ENCODE measurements at places on chromosomes 2 and 18. TPM values are rescaled to one million over a fixed set of nuclear protein-coding genes. Genes with fewer than 3 reads are reported as not detected.

- DNase-seq = no peak
- peaks cover 2% of the 10 kb centered on the region for H3K27me3 ChIP-seq
- no peak overlapping the region for H3K4me3 ChIP-seq
- H3K27ac ChIP-seq = no peak overlapping the region
- H3K36me3 ChIP-seq = no peaks in the 10 kb centered on the region
Observed at GRCh38 chr2:204842661-204843485, 297.6 kb downstream of the PARD3B start.

DNA sequence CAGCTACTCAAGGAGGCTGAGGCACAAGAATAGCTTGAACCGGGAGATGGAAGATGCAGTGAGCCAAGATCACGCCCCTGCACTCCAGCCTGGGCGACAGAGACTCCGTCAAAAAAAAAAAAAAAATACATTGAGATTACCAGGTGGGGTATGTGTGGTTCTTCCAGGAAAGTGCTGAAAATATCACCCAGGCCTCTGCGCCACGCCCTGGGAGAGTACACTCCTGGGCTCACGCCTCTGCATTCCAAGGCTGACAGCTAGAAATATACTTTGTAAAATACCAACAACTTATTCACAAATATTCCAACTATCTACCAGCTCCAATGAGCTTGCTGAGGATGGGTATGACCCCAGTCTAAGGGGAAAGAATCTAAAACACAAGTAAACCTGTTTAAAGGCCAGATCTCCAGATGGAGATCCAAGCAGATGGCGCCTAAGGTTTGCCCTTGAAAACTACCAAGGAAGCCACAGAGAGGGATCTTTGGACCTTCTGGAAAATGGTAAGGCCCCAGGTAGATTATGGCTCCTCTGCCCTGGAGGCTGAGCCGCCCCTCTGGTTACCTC is 21.6 kb upstream of the B3GNT7 start:
- no peaks in the 10 kb centered on the region for H3K36me3 ChIP-seq
- H3K4me1 ChIP-seq = no peaks in the 10 kb centered on the region
- H3K27ac ChIP-seq = no peak overlapping the region
- H3K27me3 ChIP-seq = no peaks in the 10 kb centered on the region
- DNase-seq = no peak

DNA sequence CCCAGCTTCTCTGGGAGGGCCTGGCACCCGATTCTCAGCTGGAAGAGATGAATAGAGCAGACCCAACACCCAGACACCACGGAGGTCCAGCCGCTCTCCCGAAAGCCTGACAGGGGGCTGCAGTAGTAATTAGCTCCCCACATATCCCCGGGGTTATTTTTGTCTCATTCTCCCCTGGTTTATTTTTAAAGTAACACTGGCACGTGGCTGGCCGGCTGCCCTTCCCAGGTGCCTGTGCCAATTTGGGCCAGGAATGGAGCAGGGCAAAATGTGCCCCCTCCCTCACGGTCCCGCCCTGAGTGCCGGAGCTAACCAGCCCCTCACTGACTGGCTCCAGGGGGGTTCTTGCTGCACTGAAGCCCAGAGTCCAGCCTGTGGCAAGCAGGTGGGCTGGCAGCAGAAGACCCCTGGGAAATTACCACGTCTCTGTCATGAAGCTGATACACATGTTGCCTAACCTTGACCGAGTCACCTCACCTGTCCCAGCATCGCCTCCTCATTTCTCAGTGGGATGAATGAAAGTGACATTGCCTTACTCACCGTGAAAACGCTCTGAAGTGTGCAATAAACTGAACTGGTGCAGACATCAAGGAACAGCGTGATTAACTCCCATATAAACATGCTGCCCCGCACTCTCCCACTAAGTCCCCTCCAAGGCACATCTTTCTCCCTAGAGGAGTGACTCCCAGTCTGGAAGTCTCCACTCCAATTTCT is 18.4 kb downstream of the KCNK3 start:
- no peak overlapping the region for H3K4me3 ChIP-seq
- H3K4me1 ChIP-seq = no peaks in the 10 kb centered on the region
- DNase-seq = no peak
- H3K36me3 ChIP-seq = no peaks in the 10 kb centered on the region

DNA sequence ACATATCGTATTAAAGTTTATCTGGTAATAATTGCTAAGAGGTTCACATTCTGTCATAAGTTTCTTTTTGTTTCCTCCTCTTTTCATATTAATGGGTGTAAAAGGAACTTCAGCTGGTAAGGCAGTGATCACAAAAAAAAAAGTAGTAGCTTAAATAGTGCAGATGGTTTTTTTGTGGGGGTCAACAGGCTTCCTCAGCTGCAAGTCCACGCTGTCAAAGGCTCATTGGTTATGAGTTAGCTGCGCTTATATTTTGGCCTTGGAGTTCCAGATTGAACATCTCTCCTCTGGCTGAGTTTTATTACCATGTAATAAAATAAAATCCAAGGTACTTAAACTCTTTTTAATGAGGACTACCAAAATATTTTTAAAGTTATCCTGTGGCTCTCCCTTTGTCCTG is 277.0 kb upstream of the ZEB2 start:
- no peaks in the 10 kb centered on the region for H3K4me1 ChIP-seq
- no peak overlapping the region for H3K27ac ChIP-seq
- H3K36me3 ChIP-seq = no peaks in the 10 kb centered on the region
- H3K4me3 ChIP-seq = no peak overlapping the region
- no peak for DNase-seq
- no peaks in the 10 kb centered on the region for H3K27me3 ChIP-seq

GRCh38 chr18:10045296-10045891 is 131.6 kb downstream of the VAPA start:
- no peaks in the 10 kb centered on the region for H3K4me1 ChIP-seq
- H3K36me3 ChIP-seq = peaks cover 1% of the 10 kb centered on the region
- no peak overlapping the region for H3K27ac ChIP-seq
- H3K27me3 ChIP-seq = peaks cover 11% of the 10 kb centered on the region
- DNase-seq = no peak

BOLA3 gene
- total RNA-seq = 53.8 TPM

RTP5 gene
- total RNA-seq = 0.60 TPM

SLC38A11 gene
- total RNA-seq = not detected

Measured in activated naive CD8-positive, alpha-beta T cell treated with anti-CD3 and anti-CD28 coated beads, Interleukin-2, amount 10 ng/mL, durations not matched to agents 7 days and 5 days (primary cell).